ENCODE measurements at places on chromosomes 4 and X. TPM values are rescaled to one million over a fixed set of nuclear protein-coding genes. Genes with fewer than 3 reads are reported as not detected.

The WAS gene
- total RNA-seq: 0.21 TPM

The FGF13 gene
- not detected for total RNA-seq

The HSD17B13 gene
- 0.08 TPM for total RNA-seq

The YIPF7 gene
- total RNA-seq: 0.21 TPM

The MFAP3L gene
- 4.5 TPM for total RNA-seq

The SMIM10 gene
- 0.05 TPM for total RNA-seq

The TRIM75 gene
- total RNA-seq: not detected

The LRBA gene
- 6.4 TPM for total RNA-seq

The IL2RG gene
- not detected for total RNA-seq

The NXF2 gene
- total RNA-seq: not detected

The AGTR2 gene
- not detected for total RNA-seq

The TMEM271 gene
- not detected for total RNA-seq

The SLITRK4 gene
- total RNA-seq: 0.02 TPM

The SOX3 gene
- total RNA-seq: not detected

The EGFL6 gene
- not detected for total RNA-seq

The FABP2 gene
- total RNA-seq: not detected

The MAGEA2B gene
- total RNA-seq: not detected

The IL2 gene
- total RNA-seq: not detected

The SSX3 gene
- total RNA-seq: not detected

The USP9X gene
- total RNA-seq: 29.2 TPM

The SLC34A2 gene
- total RNA-seq: not detected

The TMSB15C gene
- total RNA-seq: 0.27 TPM

The STK26 gene
- total RNA-seq: 9.9 TPM

The MND1 gene
- total RNA-seq: 12.1 TPM

The SLC30A9 gene
- total RNA-seq: 26.7 TPM

The IL9R gene
- total RNA-seq: 0.09 TPM

The CPE gene
- 1.2 TPM for total RNA-seq

The UGT2B15 gene
- 0.07 TPM for total RNA-seq

The LRIT3 gene
- 0.02 TPM for total RNA-seq

The ANAPC10 gene
- 16.3 TPM for total RNA-seq

The RIBC1 gene
- total RNA-seq: 0.92 TPM

The OPHN1 gene
- 1.2 TPM for total RNA-seq

The SPOCK3 gene
- 0.13 TPM for total RNA-seq

The LDOC1 gene
- 83.3 TPM for total RNA-seq

The MYOZ2 gene
- not detected for total RNA-seq

The USP46 gene
- total RNA-seq: 6.9 TPM

All from A549 treated with CORT108297 at 1 μM for 4 hours (cell line).